Lower leg skin (tissue), 4 donors: ENCODE measurements at places on chromosomes 12 and 14.

- DNase-seq = no peak
Observed at GRCh38 chr14:32596390-32596789, 267.3 kb downstream of the AKAP6 start.

DNA sequence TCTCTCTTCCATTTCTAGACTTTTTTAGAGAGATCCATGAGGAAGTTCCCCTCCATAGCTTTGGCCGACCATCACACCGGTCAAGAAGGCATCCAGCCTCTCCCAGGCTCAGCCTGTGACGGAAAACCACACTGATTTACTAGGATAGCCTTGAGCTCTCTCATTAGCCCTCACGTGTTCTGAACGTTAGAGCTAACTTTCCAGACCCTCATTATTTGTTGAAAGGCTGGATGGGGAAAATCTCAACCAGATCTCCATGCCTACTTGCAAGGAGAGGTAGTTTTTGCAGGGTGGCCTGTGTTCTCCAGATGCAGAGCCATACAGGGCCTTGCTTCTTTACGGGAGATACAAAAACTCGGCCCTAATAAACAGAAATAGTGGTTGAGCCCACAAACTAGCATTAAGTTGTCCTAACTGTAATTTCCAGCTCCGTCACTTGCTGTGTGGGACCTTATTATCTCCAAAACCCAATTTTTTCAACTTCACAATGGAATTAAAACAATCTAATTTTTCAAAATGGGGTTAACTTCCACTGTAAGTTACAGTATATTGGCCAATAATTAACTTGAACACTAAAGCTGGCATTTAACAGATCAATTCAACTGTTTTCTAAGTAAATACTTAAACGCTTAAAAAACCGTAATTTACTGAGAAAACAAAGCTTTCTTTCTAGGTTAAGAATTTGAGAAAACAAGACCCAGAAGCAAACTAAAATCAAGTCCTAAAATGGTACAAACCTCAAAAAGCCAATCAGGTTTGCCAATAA, 65.3 kb downstream of the KLHL28 start:
- no peak for DNase-seq

DNA sequence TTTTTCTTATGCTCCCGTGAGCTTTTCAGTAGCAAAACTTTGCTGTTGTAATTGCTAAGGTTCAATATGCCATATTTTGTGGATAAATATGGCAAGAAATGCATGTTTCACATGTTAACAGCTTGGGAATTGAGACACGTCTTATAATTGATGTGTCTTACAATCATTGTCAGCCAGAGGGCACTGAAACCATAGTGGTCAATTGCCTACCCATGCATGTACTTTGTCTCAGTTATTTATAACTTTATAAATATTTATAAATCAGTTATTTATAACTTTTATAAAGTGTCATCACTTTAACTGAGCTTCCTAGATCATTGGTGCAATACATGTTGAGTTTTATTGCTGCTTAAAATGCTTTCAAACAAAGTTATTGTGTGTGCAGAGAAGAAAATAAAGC, 82.0 kb downstream of the CATSPERB start:
- no peak for DNase-seq

DNA sequence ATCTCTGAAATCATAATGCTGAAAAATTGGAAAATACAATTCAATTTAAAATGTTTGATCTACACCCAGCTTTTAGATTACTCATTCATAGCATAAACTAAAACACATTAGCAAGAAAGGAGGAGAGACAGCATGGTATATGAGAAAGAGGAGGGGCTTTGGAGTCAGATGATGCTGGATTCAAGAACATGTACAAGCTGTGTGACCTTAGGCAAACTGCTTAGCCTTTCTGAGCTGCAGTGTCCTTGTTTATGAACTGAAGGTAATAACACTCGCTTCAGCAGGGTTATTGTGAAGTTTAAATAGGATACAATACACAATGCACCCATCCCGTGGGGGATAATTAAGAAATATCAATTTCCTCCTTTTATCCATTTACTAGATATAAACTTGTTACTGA, 79.2 kb downstream of the MAP1LC3B2 start:
- no peak for DNase-seq
